ENCODE measurements at places on chromosomes 2 and 18.

GRCh38 chr2:46487667-46488335 lies 8.4 kb downstream of the TMEM247 start:
- DNase-seq = peak; percentile 94

- DNase-seq = no peak
These were observed 198.7 kb downstream of the SPP2 start for GRCh38 chr2:234249034-234249735.

GRCh38 chr18:59090966-59091603 lies 48.6 kb upstream of the SEC11C start:
- no peak for DNase-seq

DNA sequence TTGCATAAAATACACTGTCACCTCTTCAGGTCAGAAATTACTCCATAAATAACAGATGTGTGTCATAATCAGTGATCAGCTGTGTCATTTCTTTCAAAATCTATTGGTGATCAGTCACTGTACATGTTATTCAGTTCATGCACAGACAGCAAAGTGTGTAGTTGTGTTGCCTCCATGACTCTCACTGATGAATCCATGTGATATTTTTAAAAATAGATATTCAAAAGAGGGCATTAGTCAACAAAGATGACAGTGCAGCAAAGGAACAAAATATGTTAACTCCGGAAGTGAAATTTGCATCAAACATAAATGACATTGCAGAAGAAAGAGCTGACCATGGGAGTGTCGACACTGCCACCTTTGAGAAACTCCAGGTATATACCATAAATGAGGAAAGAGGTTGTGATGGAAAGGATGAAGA lies 17.1 kb upstream of the MCM6 start:
- no peak for DNase-seq

- DNase-seq = no peak
These were observed 1109.1 kb upstream of the NRXN1 start for GRCh38 chr2:52141076-52141475.

GRCh38 chr18:2572171-2572569 lies 813 bp downstream of the NDC80 start:
- DNase-seq = no peak

GRCh38 chr2:224084266-224084892 lies 45.3 kb upstream of the SERPINE2 start:
- DNase-seq = no peak

DNA sequence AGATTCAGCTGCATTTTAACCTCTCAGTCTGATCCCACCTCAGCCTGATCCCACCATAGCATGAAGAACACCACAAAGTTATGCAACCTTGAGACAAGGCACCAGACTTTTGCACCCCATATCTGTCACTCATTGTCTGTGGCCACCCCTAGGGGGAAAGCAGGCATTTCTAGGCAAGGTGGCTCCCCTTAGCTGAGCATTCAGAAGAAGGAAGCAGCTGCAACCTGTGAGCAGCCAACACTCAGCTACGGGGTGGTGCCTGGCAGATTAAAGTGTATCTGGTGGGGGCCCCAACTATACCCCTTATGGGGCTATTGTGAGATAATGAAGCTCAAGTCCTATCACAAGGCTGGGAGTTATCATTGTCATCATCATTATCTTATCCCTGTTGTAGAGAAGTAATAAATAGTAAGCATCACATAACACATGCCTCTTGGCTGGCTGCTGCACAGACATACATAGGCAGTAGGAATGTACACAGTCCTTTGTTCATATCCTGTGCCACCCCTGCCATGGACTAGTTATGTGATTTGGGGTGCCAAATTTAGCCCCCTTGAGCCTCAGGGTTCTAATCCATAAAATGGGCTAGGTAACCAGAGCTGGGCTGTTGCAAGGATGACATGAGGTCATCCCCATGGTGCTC lies 20.6 kb upstream of the TMEM163 start:
- DNase-seq = no peak

GRCh38 chr2:219565130-219566080 lies 5.9 kb downstream of the OBSL1 start:
- no peak for DNase-seq

- no peak for DNase-seq
These were observed 779.4 kb upstream of the FSHR start for GRCh38 chr2:49933711-49934110.

- DNase-seq = no peak
These were observed at the start of gene ZBTB14 for GRCh38 chr18:5295231-5295920. ZBTB14 (minus strand) TSS chr18:5295726; CDS start chr18:5293246, 2,480 bp downstream.

DNA sequence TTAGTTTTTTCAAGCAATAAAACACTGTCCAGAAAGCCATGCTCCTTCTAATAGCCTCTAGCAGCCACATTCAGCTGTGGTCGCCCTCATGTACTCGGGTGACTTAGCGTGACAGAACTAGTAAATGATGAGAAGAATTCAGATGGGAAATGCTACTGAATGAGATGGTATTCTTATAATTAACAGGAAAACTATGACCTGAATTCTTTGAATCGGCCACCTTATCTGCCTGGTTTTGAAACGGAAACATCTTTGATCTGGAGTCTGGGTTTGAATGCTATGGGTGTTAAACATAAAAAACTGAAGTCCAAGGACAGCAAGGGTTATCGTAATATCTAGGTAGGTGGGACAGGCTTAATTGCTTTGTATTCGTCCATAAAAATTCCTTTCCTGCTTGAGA lies 138.8 kb upstream of the DNMT3A start:
- DNase-seq = peak; percentile 41

- no peak for DNase-seq
These were observed 136.0 kb upstream of the SERTAD2 start for GRCh38 chr2:64789466-64790320.

DNA sequence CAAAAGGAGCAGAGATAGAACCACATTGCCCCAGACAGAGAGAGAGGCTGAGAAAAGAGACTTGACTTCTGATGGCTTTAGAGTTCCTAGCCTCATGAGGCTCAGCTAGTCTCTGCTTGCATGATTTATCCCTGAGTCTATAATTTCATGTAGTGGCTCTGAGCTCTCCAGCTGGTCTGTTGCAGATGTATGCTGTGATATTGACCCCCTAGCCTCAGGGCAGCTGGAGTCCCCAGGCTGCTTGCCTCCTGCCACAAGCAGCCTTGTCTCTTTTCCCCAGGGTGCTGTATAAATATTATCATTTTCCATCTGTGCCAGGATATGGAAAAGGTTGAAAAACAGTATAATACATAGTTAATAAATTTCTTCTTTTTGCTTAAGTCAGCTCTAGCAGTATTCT lies 467.6 kb upstream of the CWC22 start:
- DNase-seq = no peak

- DNase-seq = no peak
These were observed 2185.6 kb upstream of the CELF4 start for GRCh38 chr18:39751161-39751560.

GRCh38 chr2:168568476-168569267 lies 112.6 kb downstream of the CERS6 start:
- no peak for DNase-seq

- peak; percentile 52 for DNase-seq
These were observed 256.3 kb upstream of the PKDCC start for GRCh38 chr2:41791523-41791922.
